GOT3 (cell line): ENCODE measurements at places on chromosomes 4 and X.

DNA sequence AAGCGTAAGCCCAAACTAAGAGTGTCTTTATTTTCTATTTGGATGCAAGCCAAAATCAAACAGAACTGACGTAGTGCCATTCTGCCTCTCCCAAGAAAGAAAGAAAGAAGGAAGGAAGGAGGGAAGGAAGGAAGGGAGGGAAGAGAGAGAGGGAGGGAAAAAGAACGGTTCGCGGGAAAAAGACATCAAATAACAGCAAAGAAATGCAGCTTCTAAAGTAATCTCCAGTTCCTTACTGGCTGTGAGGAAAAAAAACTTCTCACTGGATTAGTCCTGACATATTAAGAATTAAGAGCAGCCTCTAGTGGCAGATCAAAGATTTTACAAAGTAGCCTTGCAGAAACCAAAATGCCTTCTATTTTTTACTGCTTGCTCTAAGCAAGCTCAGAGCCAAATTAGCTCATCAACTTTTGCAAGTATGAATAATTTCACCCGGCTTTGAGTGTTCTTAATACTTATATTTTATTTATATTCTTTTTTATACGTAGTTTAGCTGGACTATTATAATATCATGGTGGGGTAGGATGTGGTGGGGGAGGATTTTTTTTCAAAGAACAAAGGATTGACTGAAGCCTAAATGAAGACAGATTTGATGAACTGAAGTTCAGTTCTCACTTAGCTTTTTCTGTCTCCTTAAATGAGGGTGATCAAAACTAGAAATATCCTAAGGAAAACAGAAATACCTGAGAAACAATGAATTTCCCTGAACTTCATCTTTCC, 36.6 kb downstream of the PITX2 start:
- DNase-seq, result no peak

DNA sequence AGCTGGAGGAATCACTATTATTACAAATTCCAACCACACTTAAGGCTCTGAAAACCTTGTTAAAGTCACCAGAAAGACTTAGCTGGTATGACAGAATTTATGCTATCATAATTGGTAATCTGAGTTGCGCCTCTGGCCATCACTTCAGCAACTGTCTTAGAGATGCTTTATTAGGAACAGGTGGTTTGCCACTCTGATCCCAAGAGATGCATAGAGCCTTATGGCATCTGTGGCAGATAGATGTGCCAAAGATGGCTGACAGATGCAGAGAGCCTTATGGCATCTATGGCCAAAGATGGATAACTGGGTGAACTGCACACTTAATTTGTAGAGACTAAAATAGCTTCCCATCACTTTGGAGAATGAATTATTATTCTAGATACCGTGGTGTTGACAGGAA, 32.3 kb upstream of the PLAC8 start:
- DNase-seq, result no peak

DNA sequence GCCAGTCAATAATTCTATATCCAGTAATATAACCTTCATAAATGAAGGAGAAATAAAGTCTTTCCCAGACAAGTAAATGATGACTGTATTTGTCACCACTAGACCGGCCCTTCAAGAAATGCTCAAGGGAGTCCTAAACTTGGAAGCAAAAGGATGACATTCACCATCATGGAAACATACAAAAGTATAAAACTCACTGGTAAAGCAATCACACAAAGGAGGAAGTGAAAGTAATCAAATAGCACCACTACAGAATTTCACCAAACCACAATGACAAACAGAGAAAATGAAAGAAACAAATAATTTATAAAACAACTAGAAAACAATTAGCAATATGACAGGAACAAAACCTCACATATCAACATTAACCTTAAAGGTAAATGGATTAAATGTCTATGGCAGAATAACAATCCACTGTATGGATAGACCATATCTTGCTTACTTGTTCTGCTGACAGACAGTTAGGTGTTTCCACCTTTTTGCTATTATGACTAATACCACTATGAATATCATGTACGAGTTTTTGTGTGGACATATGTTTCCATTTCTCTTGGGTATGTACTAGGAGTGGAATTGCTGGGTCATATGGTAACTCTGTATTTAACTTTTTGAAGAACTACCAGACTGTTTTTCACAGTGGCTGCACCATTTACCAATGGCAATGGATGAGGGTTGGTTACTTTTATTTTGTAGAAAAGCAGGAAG, 44.9 kb downstream of the NAT8L start:
- DNase-seq, result no peak

GRCh38 chrX:3176439-3176820, 135.2 kb downstream of the ARSF start:
- no peak for DNase-seq

DNA sequence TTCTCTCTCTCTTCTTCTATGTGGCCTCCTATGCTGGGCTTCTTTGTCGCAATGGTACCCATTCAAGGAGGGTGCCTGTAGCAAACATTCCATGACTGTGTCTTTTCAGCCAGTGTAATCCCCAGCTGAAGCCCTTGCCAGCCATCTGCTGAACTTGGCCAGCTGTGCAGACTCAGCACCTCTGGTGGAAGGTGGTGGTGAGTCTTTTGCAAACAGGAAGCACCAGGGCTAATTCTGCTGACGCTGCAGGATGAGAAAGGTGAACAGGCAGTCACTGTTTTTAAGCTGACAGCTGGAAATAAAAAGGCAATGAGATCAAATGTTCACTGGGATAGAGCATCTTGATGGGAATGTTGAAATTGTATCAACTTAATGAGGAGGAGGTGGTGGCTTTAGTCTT, 298.7 kb upstream of the CLNK start:
- no peak for DNase-seq

DNA sequence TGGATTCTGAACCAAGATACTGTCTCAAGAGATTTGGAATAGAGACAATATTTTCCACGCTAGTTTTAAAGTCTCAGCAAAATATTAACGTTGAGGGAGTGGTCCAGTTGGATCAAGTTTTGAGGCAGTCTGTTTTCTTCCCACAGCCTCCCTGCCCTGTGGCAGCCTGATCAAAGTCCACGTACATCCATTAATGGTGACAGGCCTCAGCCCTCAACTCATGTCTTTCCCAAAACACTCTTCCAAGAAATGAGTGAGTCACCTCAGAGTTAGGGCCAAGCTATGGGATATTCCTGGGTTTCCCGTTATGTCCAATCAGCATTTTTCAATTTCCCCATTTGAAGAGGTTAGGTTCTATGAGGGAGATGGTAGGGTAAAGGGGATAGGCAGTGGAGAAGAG, 28.5 kb downstream of the EGFL6 start:
- DNase-seq, result no peak

DNA sequence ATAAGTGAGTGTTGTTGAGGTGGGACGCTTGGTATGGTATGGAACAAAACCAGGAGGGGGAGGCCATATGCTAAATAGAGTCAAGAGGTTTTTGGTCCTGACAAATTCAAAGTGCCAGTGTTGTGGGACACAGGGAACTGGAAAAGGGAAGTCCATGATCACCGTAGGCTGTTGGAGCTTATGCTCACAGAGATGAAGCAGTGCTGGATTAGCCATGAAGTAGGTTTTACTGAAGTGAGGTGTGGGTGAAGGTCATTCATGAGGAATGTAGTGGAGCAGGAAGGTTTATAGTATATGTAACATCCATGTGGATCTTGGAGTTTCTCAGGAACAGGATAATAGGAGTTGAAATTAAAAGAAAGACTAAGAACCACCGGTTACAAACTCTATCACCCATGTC, 256.1 kb upstream of the PITX2 start:
- no peak for DNase-seq

DNA sequence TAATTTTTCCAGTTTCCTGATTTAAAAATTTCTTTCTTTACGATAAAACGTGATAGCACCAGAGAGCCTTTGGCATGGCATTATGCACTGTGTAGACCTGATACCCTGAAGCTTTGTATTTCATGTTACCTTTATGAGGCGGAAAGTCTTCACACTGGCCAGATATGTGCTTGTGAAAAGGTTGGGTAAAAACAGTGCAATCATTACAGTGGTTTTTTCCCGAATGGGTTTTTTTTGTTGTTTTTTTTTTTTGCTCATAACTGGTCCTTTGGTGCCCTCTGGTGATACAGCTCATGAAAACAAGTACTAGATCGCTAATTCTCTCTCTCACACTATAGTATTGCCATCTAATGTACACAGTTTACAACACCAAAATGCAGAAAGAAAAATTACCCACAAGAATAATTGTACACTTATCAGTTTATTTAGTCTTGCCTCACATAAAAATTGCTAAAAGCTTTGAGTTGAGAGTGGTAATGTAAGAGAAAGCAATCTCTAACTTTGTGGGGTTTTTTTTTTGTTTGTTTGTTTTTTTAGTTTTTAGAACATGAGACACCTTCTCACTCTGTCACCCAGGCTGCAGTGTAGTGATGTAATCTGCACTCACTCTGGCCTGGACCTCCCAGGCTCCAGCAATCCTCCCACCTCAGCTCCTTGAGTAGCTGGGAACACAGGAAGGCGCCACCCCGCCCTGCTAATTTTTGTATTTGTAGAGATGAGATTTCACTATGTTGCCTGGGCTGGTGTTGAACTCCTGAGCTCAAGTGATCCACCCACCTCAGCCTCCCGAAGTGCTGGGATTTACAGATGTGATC, 21.3 kb downstream of the SPCS3 start:
- DNase-seq, result no peak

DNA sequence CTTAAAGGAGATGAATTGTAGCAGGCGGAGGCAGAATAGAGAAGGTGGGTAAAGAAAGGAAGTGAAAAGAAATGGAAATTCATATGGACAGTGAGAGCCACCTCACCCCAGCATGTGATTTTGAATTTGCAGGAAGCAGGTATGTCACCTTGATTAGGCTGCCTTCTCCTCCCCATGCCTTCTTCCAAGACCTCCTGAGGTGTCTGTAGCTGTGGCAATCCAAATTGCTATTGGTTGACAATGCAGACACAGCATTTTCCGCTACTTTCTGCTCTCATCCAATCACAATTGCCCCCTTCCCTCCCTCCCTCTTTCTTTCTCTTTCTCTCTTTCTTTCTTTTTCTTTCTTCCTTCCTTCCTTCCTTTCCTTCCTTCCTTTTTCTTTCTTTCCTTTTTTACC, 38.5 kb downstream of the RAB33B start:
- no peak for DNase-seq

DNA sequence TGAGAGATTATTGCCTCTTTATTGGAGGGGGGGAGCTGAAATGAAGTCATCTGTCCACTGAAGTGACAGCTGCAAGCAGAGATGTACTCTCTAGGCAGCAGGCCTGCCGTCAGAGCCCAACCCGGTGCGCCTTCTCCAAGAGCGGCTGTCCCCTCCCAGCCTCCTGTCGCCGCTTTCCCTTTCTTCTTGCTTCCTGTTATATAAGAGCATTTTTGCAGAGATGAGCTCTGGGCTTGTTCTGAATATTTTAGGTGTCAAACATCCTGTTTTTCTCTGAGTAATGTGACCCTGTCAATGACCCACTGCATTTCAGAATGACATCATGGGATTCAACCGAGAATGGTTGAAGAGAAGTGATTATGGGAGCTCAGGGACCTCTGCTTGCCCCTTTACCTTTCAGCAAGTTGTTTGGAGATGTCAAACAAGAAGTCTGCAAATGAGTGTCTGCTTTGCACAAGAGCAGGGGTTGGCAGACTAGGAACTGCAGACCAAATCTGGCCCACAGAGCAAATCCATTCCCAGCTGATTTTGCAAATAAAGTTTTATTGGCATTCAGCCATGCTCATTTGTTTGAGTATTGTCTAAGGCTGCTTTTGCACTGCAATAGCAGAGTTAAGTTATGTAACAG, 79.9 kb downstream of the SLC9A6 start:
- no peak for DNase-seq

DNA sequence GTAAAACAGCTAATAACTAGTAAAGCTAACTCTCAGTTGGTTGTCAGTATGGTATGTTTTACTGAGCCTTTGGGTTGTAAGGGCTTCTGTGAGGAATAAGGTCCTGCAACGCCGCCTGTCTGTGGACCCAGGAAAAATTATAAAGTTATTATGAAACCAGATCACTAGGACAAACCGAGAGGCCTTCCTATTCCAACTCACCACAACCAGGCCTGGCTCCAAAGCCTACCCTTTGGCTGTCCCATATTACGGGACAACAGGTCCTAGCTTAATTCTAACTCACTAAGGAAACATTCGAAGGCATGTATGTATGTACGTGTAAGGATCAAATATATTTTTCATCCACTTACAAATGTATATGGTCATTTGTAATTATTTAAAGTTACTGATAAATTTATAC, 1.4 kb downstream of the ANKRD17 start:
- no peak for DNase-seq

DNA sequence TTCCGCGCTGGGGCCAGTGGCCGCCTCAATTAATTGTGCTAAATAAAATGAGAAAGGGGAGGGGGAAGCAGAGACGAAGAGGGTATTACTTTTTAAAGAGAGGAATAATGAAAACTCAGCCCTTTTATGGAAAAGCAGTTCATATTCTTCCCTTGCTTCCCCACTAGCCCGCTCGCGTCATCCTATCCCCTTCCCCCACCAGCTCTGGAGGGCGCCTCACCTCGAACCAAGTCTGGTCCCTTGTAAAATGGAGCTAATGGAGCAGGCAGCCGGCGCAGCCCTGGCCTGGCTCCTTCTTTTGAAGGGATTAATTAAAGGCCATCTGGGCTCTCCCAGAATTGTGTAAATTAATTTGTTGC, 511 bp upstream of the NKX6-1 start:
- no peak for DNase-seq

- no peak for DNase-seq
Observed at GRCh38 chr4:38273407-38273806, 313.2 kb downstream of the PTTG2 start.

DNA sequence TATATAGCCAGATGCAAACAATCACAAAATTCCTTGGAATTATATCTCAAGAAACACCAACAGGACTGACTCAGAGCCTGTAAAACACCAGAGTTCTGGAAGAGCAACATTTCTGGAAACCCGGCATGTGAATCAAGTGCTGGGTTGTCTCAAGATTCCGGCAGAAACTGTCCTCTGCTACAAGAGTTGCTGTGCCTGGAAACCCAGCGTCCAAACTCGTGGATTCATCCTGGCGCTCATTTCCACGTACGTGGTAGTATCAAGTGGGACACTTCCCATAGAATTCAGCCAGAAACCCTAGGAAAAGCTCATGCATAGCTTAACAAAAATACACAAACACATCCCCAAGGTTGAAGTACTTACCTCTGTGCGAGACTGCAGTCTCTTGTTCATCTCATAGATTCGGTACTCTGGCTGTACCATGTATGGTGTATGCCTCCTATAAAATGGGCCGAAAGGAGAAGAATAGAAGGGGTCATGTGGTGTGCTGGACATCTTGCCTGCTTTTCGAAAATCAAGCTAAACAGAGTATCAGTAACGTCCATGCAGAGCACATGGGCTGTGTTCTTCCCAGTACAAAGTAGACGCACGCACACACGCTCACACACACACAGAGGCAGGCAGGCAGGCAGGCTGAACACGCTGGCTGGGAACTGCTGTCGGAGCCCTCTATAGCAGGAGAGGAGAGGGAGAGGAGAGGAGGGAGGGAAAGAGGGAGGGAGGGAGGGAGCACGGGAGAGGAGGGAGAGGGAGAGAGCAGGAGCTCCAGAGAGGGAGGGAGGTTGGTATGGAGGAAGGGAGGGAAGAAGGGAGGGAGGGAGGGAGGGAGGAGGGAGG, at the start of gene LDB2:
Gene LDB2, minus strand, starts transcription at position 655 of the 837 bp plus-strand sequence.
- no peak for DNase-seq

- no peak for DNase-seq
Observed at GRCh38 chr4:116101321-116101720, 984.1 kb downstream of the TRAM1L1 start.
